Activated naive CD4-positive, alpha-beta T cell (primary cell): ENCODE measurements at places on chromosomes 3 and 15.

DNA sequence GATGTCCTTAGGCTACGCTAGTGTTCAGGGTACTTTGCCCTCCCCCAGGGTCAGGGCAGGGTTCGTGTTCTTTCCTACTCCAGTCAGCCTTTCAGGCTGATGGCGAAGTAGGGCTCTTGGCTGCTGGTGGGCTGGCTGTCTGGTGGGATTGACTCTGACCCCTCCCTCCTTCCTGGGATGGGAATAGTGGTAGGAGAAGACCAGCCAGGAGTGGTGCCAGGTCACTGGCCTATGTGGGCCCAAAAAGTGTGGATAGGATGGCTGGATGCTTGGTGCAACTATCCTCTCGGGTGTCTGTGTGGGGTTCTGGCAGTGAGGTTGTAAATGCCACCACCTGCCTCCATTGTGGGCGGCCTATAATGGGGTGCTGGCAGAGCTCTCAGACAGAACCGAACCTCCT lies 20.4 kb upstream of the EXOG start:
- no peak for DNase-seq

- DNase-seq = no peak
Measured at GRCh38 chr3:157317895-157318294, 118.8 kb upstream of the PTX3 start.

GRCh38 chr15:66841953-66842681 lies 140.1 kb downstream of the SMAD6 start:
- no peak for DNase-seq

DNA sequence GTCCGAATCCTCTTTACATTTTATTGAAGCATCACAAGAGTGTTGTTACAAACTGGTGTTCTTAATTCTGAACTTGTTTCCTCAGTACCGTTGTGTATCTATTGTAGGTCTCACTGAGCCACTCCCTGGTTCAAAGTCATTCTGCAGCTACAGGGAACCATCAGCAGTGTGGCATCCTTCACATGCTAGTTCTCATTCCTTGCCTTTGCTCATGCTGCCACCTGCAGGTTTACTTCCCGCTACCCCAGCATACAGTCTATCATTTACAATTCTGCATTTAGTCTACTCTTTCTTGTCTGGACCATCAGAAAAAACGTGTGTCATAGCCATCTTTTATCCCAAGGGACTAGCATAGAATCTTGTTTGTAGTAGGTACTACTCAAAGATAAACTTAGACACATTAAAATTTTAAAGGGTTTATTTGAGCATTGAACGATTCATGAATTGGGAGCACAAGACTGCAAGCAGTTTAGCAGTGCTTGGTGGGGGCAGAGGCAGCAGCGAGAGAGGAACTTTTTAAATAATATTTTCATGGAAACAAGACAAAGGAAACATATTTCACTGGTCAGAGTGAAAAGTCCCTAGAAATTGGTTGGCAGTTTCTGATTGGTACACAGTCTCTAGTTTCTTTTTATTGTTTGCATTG lies 402.1 kb downstream of the CADM2 start:
- DNase-seq = no peak

DNA sequence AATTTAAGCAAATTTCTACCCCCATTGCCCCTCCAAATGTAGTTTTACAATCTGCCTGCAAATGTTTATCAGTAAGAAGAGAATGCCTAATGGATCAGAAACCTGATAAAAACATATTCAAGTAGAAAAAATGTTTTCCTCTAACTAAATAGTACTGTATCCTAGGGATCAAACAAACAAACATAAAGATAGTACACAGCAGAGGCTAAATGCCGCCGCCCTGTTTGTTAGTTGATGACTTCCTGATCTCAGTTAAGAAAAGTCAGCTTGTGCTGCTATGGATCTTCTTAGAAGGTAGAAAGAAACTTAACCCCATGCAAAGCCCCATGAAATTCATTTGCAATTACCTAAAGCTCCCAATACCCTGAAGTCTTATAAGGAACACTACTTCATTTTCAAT lies 387.3 kb upstream of the THBS1 start:
- DNase-seq = no peak

GRCh38 chr3:100470951-100471350 lies 21.5 kb upstream of the TMEM45A start:
- no peak for DNase-seq

- no peak for DNase-seq
Measured at GRCh38 chr3:115402651-115403050, 220.7 kb upstream of the GAP43 start.

DNA sequence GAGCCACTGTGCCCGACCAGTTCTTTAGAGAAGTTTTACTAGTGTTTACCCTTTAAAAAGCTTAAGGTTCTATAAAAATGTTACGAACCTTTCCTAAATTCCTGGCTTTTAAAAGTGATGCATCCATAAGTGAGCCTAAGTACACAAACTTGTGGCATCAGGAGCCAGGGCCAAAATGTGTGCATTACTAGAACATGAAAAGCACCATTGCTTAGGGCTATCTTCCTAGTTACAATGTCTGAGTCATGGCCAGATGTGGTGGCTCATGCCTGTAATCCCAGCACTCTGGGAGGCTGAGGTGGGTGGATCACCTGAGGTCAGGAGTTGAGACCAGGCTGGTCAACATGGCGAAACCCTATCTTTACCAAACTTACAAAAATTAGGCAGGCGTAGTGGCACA lies 39.9 kb downstream of the LEO1 start:
- no peak for DNase-seq

- no peak for DNase-seq
Measured at GRCh38 chr3:108145578-108145977, 54.7 kb upstream of the CD47 start.

DNA sequence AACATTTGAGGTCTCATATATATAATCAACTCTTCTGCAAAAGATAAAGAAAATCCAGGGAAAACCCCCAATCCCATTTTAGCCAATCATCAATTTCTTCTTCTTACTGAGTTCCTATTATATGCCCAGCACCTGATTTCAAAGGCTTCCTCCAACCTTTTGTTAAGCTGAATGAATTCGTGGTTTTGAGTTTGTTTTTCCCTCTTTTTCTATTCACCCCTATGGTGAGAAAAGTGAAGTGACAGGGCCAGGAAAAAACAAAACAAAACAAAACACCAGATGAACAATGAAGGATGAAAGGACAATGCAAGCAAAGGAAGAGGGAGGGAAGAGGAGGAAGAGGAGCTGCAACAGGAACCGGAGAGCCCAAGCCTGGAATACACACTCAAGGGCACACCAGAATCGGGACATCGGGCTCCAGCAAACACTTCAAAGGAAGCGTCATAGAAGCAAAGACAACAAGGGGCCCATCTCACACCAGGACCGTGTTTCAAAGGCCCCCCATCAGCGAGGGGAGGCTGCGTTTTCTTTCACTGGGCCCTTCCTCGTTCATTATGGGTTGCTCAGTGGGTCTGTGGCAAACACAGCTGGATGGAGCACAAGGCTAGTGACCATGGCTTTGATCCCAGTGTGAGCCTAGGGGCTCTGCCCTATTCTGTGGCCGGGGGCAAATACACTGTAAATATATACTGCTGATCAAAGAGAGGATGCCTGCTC lies 50.2 kb downstream of the VGLL4 start:
- no peak for DNase-seq

DNA sequence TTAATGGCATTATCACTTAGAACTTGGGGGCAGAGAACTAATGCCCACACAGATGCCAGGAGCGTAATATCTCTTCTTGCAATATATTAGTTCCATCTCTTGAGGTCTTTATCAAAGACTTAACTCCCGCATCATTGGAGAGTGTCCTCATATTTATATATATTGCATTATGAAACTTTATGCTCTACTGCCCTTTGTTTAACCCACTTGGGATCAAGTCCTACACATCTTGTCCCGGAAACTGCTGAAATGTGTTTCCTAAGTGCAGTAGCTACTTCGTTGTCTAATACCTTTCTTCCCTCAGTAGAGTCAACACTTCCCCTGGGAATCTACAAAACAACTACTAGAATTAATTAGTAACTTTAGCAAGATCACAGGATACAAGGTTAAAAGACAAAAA lies 1029.2 kb downstream of the OTOL1 start:
- DNase-seq = no peak

DNA sequence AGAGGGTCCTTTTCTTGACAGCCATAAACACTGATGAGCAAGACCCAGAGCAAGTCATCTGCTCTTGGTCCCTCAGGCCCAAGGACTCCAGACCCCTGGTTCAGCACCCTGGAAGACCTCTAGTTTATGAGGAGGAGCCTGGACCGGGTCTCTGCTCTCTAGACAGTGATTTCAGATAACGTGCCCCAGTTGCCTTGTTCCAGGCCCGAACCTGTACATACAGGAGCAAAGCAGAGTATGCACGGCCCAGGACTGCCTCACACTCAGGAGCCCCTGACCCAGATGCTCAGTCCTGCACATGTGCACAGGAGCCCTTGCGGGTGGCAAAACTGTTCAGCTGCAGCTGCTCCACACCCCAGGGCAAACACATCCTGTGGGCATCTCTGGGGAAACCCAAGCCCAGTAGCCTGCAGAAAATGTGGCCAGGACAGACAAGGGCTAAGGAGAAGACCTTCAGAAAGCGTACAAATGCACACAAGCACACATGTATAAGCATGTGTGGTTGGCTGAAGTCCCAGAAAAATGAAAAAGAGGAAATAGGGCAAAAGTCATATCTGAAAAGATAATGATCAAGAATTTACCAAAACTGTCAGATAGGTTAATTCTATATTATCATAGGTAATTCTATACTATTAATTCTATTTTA lies 59.9 kb upstream of the CORO2B start:
- no peak for DNase-seq

- no peak for DNase-seq
Measured at GRCh38 chr3:99500485-99500884, 137.9 kb upstream of the COL8A1 start.

- DNase-seq = no peak
Measured at GRCh38 chr3:60186359-60186758, 1064.9 kb downstream of the FHIT start.

DNA sequence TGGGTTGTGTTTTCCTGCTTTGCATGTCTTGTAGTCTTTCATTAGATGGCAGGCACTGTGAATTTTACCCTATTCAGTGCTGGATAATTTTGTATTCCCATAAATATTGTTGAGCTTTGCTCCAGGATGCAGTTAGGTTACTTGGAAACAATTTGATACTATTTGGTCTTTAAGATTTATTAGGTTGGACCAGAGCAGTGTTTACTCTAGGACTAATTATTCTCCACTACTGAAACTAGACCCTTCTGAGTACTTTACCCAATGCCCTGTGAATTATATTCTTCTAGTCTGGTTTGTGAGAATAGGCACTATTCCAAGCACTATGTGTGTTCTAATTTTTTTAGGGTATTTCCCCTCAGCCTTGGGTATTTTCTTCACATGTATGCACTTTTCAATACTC lies 37.8 kb upstream of the TASOR start:
- DNase-seq = no peak

DNA sequence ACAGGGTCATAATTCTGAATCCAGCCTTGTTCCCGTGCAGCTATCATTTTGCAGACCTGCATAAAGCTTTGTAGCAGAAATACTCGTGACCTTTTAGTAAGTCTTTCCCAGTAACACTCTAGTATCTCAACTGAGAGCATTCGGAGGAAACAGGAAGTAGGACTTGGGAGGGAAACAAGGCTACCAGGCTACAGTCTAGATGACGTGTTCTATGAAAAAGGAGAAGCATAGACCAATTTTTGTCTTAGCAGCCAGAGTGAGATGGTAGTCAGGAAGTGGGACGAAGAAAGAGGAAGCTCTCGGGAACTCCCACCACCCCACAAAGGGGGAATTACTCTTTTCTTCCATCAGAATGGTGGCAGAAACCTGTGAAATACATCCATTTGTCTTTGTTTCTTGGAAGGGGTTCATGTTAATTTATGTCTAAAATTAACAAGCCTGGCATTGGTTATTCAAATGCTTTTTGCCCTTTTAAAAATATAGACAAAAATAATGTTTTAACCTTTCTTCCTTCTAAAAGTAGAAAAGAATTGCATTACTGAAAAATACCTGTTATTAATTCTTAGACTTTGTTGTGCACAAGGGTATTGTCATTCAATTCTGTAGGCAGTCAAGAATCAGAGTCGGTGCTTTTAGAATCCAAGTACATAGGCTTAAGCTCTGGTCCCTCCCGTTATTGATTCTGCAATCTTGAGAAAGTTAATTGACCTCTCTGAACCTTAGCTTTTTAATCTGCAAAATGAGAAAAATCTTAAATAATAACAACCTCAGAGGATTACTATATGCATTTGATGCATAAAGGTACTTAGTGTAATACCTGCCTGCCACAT lies 1.6 kb upstream of the SUCNR1 start:
- no peak for DNase-seq
